ENCODE measurements at places on chromosomes 2 and 18.

DNA sequence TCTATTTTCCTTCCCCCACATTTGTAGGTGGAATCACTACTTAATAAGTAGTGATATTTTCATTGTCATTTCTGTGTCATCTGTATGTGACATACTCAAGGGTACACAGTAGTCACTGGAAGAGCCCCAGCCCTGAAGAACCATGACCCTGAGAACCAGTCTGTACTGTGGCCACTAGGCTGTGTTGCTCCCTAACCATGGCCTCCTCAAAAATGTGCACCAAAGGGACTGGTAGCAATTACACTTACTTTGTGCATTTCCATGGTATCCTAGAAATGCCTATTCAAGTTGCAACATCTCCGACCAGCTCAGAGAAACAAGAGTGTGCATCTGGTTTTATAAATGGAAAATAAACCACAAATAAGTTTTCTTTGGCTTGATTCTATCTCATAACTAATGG, 155.1 kb downstream of the DOCK10 start:
- DNase-seq: no peak

- DNase-seq: no peak
Observed at GRCh38 chr2:7934476-7934875, 747.4 kb upstream of the ID2 start.

DNA sequence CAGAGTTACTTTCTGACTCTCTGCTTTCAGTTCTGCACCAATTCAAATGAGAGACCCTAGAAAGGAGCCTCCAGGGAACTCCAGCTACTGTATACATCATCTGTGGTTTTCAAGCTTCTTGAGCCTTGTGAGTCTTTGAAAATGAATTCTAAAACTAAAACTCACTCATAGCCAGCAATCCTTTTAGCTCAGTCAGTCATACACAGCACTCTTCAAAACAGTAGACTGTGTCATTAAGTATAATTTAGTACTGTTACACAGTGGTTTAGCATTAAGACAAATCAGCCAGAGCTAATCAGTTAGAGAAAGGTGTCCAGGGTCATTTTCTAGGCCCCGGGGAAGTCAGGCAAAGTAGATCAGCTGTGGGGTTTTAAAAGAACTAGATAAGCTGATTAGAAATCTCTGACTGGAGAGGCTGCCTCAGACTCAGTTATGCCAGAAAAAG, 322.1 kb upstream of the THUMPD2 start:
- no peak for DNase-seq

DNA sequence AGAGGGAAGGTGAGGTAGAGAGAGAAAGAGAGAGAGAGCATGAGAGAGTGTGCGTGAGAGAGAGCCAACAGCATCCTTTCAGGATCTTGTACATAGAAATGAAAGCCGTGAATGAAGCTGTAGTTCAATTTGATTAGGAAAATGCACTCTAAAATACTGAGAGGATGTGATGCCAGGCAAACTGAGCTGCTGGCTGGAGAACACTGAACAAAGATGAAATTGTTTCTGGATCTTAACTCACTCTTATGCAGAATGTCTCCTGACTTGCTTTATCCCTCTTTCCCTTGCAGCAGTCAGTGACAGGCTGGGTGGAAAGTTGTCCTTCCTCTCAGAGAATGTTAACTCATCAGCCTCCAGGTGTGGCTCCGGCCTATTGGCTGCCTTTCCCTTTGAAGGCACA, 10.7 kb downstream of the LYPD1 start:
- DNase-seq: no peak

GRCh38 chr2:69138247-69138772, 125.3 kb downstream of the ANTXR1 start:
- no peak for DNase-seq

- peak; percentile 75 for DNase-seq
Observed at GRCh38 chr2:230412371-230412711, 3.7 kb upstream of the SP100 start.

DNA sequence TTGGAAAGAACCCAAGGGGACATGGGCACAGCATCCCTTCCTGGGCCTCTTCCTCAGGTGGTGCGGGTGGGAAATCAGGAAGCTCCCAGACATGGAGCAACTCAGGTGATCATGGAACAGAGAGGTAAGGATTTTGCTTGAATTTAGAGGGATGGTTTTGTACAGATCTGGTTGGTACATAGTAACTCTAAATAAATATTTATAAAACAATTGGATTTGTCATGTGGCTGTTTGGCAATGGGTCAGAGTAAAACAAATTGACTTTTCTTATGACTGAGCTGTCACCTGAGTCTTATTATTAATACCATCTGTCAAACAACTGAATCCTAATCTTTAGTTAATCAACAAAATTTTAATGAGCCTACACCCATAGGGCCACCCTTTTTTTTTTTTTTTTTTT, 19.4 kb upstream of the TMEM178A start:
- no peak for DNase-seq

DNA sequence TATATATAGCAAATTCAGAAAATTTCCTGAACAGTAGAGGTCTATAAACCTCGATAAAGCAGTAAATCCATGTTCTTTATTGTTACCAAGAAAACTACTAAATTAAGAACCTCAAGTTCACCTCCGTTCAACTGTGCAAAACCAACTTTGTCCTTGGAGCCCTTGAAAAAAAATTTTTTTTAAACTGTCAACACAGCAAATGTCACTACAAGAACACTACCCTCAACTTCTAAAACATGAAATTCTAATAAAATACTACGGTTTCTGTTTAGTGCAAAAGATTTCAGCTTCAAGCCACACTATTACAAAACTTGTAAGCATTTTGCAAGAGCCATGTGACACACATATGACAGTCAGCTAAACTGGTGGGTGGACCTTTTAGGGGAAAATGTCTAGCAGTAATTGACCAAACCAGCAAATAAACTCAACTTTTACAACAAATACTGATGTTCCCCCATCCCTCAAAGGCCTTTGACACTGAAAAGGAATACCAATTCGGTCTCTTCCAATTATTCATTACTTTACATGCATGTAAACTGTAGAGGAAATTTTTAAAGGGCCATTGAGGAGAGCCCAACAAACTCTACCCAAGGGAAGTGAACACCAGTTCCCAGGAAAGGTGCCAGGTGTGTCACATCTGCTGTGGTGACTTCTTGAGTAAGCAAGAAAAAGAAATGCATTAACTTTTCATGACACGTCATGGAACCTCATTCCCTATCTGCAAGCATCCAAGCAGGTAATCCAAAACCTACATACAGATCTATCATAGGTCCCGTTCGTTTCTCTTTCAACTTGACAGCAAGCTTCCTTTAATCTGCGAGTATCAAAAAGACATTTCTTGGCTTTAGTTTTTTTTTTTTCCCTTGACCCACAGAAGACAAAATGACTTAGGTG, 1.4 kb downstream of the RAB1A start:
- peak; percentile 84 for DNase-seq

- no peak for DNase-seq
Observed at GRCh38 chr2:141455211-141455826, 675.5 kb downstream of the LRP1B start.

- DNase-seq: no peak
Observed at GRCh38 chr2:78876316-78876688, 149.2 kb upstream of the REG3G start.

Measured in AML-193 (cell line).